Colonic mucosa (tissue), 4 donors: ENCODE measurements at places on chromosomes 7 and 10.
A peak's percentile ranks its signal among the peaks of the same experiment; 100 is the strongest.

- no peak for DNase-seq
Measured at GRCh38 chr7:140033036-140033435, 29.7 kb downstream of the PARP12 start.

DNA sequence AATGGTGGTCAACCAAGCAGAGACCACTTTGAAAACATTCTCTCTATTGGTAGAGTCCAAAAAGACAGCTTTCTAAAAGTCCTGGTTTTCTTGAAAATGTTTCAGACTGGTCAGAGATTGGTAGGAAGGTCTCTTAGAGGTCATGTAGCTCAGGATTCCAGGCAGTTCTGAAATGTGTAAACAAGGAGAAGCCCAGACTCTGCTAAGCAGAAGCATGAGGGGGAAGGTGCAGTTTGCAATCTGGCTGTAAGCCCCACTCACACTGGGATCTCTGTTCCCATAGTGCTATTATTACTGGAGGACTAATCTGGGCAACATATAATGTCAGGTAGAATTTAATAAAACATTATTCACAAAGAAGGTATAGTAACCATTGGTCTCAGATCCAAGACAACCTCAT is 101.1 kb downstream of the MAGI2 start:
- no peak for DNase-seq

GRCh38 chr10:104076743-104077160 is 8.9 kb downstream of the COL17A1 start:
- DNase-seq: peak; percentile 40

GRCh38 chr10:113503930-113504329 is 48.9 kb upstream of the HABP2 start:
- no peak for DNase-seq

GRCh38 chr7:91771921-91772815 is 108.3 kb downstream of the MTERF1 start:
- peak; percentile 36 for DNase-seq

DNA sequence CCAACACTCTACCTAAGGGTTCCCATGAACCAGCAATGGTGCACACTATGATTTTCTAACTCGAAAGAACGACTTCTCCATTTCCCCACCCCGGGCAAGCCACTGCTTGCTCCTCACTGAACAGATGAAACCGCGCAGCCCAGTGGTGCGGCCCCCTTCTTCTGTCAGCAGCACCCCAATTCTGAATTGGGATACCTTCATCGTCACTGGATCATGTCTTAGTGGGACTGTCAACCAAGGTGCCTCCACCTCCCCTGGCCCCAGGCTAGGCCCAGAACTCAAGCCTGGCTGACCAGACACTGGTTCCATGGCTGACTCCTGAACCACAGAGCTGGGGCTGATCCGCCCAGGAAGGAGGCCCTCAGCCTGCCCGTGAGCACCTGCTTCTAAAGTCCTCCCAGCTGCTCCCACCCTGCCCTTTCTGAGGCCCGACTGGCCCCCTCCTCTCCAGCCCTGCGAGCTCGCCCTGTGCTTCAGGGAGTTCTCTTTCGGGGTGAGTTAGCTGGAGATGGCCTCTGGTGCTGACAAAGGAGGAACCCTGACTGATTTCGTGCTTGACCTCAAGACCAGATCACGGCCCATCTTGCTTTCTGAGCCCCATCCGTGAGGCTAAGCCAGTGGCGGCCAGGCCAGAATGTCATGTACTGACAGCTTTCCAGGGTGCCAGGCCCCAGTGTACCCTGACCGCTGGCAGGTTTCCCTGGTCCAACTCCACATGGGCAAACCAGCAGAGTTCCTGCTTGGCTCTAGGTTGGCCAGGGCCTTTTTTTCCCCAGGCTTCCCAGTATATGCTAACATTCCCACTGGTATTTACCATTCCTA is 44.5 kb downstream of the FAM53B start:
- DNase-seq: no peak

- DNase-seq: no peak
Measured at GRCh38 chr7:129438281-129438838, 4.1 kb downstream of the STRIP2 start.

DNA sequence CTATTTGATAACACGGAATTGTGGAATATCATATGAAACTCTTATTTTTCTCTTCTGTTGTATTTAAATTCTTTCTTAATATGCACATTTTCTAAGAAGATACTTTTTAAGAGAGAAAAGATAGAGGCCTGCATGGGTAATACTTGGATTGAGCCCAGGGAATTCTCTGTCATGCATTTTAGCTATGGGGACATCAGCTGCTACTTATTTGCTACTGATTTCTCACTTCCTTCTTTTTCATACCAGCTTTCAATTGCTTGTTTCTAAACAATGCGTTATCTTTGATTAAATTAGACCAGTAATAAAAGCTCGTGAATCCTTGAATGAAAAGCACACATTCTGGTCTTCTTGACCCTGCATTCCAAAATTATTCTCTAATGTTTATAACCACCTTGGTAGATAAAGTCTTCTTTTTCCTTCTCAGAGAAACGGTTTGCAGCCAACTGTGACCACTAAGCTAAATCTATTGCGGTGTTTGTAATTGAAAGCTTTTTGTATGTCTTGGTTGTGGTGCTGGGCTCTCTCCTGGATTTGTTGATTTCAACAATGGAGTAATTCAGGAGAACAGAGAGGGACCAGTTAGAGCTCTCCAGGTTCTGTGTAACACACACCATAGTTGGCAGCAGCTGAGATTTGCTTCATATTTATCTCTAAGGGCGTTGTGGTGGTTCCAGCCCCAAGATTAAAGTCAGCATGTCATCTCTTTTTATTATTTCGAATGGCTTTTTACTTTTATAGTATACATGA is 139.3 kb downstream of the PPP1R9A start:
- DNase-seq: no peak

DNA sequence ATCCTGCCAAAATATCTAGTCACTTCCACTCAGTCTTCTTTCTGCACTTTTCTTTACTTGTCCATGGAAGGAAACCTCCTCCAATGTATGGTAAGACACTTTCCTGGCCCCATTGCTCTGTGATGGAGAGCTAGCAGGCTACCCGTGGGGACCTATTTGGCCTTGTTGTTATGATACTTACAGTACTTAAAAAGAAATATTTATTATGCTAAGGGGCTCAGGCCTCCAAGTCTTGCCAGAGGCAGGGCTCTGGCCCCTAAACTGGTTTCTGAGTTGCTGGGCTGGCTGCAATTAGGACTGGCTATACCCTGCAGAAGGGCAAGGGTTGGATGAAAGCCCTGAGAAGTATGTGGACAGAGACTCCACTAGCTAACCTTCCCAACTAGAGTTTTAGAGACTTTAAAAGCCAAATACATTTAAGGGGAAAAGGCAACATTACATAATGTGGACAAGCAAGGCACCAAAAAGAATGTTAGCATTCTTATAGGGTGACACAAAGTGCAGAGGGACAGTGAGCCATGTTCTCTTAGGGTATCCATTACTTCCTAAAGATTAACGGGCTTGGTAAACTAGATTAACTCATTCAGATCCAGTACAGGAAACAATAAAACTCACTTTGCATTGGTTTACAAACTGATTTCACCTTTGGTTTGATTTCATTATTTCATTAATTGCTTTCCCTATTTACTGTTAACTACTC is 84.9 kb upstream of the INHBA start:
- DNase-seq: no peak

DNA sequence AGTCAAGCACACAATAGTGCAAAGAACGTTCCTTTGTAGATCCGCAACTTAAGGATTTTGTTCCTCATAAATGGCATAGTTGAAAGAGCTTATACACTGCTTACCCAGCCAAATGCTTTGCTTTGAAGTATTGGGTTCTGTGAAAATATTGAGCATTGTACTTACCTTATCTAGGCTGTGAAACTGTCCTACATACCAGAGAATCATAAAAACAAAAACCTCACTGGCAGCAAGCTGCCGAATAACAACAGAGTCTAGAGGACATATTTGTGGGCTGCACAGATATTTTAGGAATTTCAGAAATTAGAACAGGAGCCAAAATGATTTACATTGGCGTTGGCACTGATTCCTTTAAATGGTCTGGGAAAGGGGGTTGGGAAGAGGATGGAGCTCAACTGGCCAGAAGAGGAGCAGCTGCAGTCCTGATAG is 174.8 kb downstream of the RTKN2 start:
- peak; percentile 16 for DNase-seq

GRCh38 chr10:28897617-28898464 is 220.5 kb downstream of the BAMBI start:
- DNase-seq: no peak

- DNase-seq: peak; percentile 82
Measured at GRCh38 chr7:20329389-20330238, 1.1 kb upstream of the ITGB8 start.

GRCh38 chr7:50389961-50390360 is 60.2 kb downstream of the FIGNL1 start:
- no peak for DNase-seq

DNA sequence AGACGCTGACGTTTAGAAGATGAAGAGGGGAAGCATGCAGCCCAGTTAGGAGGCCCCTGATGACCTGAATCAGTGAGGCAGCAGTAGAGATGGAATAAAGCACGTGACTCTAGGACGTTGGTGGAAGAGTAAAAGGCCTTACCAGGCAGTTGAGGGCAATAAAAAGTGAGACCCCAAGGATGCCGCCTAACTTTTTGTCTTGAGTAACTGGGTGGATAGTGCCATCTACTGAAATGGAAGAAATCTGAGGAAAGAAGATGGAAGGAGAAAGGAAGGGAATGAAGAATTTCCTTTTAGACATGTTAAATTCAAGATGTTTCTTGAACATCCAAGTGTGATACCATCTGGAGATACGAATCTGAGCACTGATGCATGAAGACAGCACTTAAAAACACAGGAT is 220.0 kb upstream of the LRRN3 start:
- no peak for DNase-seq

- no peak for DNase-seq
Measured at GRCh38 chr10:3225561-3225960, 53.0 kb upstream of the PITRM1 start.

DNA sequence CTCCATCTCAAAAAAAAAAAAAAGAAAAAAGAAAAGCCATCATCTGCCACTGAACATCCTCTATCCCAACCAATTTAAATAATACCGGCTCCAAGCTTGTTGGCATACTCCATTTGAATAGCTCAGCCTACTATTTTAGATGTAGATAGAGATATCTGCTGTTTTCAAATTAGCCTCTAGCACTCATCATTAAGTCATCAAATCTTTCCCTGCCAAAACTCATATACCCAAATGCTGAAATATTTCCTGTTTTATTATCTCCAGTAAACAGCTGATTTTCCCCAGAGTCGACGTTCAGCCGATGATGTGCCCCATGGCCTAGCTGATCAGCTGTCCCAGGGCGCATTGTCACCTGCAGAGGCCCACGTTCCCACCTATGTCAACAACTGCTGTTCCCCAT is 34.5 kb upstream of the FRMD4A start:
- no peak for DNase-seq
